Neural cell (in vitro differentiated cells): ENCODE measurements at places on chromosomes 7 and 10. TPM values are rescaled to one million over a fixed set of nuclear protein-coding genes. Genes with fewer than 3 reads are reported as not detected.

The CYP3A5 gene
- polyA plus RNA-seq: not detected in 2 replicates

The SEMA3A gene
- polyA plus RNA-seq: 20.7 and 22.8 TPM in 2 replicates

The INPP5F gene
- 103 and 114 TPM in 2 replicates for polyA plus RNA-seq

The EGFR gene
- 0.02 and 0.22 TPM in 2 replicates for polyA plus RNA-seq

The MMRN2 gene
- polyA plus RNA-seq: 0.15 TPM in 1 of 2 replicates, not detected in the other

The PON1 gene
- polyA plus RNA-seq: 0.25 TPM in 1 of 2 replicates, not detected in the other

The COX19 gene
- 16.0 and 25.9 TPM in 2 replicates for polyA plus RNA-seq

The IL6 gene
- not detected in 2 replicates for polyA plus RNA-seq

The ITGA8 gene
- polyA plus RNA-seq: 0.11 TPM in 1 of 2 replicates, not detected in the other

The CDC14C gene
- polyA plus RNA-seq: not detected in 2 replicates

The GPR26 gene
- 8.0 and 8.1 TPM in 2 replicates for polyA plus RNA-seq

The HOXA4 gene
- not detected in 2 replicates for polyA plus RNA-seq

The NUTM2E gene
- polyA plus RNA-seq: 0.40 TPM in 1 of 2 replicates, not detected in the other

The AKR1B15 gene
- not detected in 2 replicates for polyA plus RNA-seq

The TMEM229A gene
- polyA plus RNA-seq: 0.31 and 0.94 TPM in 2 replicates

The STK32C gene
- polyA plus RNA-seq: 23.2 and 36.2 TPM in 2 replicates

The BMPER gene
- polyA plus RNA-seq: 2.1 and 3.1 TPM in 2 replicates

The PRSS2 gene
- polyA plus RNA-seq: not detected in 2 replicates

The CYP2W1 gene
- polyA plus RNA-seq: not detected in 2 replicates

The RBM20 gene
- 0.07 and 0.58 TPM in 2 replicates for polyA plus RNA-seq

The ADAM8 gene
- polyA plus RNA-seq: 6.4 and 7.2 TPM in 2 replicates
